ENCODE measurements at places on chromosomes 13 and 19. TPM values are rescaled to one million over a fixed set of nuclear protein-coding genes. Genes with fewer than 3 reads are reported as not detected.

PNMA8A gene
- total RNA-seq = 16.2 TPM

CDX2 gene
- not detected for total RNA-seq

C19orf67 gene
- total RNA-seq = not detected

CYP2A6 gene
- total RNA-seq = not detected

NDUFA7 gene
- 51.2 TPM for total RNA-seq

MUC16 gene
- total RNA-seq = 0.41 TPM

KCNRG gene
- 0.69 TPM for total RNA-seq

SYNGR4 gene
- total RNA-seq = not detected

METTL21C gene
- not detected for total RNA-seq

CDKN2D gene
- total RNA-seq = 8.8 TPM

PSG11 gene
- not detected for total RNA-seq

ZNF524 gene
- total RNA-seq = 22.9 TPM

BIVM gene
- 36.6 TPM for total RNA-seq

RGCC gene
- total RNA-seq = 12.9 TPM

SCEL gene
- 3.3 TPM for total RNA-seq

CACNG7 gene
- not detected for total RNA-seq

LILRB5 gene
- 5.9 TPM for total RNA-seq

- DNase-seq = no peak
Observed at GRCh38 chr13:46152627-46153328, 29.2 kb downstream of the LCP1 start.

DNA sequence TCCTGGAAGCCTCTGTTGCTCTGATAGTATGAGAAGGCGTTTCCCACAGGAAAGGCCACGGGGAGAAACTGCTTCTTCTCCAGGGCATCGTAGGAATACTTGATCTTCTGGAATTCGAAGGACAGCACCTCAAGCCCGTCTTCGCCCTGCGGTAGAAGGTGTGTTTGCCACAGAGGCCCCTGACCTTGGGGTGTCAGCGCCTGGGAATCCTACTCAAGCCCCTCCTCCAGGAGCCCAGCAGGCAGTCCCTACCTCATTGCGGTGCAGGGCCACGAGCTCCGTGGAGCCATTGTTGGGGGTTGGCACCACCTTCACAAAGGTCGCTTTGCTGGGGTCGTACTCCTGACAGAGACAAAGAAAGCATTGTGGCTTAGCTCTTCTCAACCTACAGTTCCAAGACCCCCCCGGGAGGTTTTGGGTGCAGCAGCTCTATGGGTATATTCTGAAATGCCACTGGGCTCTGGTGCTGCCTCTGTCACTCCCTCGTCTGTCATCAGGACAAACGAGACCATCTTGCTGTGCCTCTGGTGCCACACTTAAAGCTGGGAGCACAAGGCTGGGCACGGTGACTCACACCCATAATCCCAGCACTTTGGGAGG, 3.7 kb downstream of the ATP13A1 start:
- peak; percentile 31 for DNase-seq

- no peak for DNase-seq
Observed at GRCh38 chr13:43484432-43485225, 302.1 kb downstream of the ENOX1 start.

DNA sequence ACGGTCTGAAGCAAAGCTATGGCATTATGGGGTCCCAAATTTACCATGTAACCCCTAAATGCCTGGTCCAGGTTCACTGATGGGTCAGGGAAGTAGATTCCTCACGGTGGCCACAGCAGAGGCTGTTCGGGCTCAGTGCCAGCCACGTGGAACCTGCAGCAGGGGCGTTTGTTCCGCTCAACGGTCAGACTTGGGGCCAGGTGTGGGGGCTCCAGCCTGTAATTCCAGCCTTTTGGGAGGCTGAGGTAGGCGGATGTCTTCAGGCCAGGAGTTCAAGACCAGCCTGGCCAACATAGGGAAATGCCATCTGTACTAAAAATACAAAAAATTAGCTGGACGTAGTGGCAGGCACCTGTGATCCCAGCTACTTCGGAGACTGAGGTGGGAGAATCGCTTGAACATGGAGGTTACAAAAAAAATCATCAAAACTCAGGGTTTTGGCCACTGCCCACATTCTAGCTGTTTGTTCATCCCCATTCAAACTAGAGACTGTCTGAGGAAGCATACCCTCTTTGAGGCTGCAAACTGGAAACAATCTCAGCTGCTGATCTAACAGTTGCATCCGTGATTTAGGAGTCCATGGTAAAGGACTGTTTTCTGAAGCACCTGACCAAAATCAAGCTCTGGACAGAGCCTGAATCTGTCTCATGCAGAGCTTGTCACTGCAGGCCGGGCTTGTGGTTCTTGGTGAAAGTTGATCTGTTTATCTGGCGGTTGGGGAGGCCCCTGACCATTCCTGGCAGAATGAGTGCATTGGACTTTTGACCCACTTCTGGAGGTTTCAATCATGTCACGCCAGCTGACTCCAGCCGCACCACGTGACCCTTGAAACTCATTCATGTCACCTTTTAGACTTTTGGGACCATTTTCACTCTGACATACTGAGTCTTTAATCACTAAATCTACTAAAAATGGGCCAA, 30.2 kb upstream of the ZNF331 start:
- DNase-seq = peak; percentile 87

GRCh38 chr13:111904166-111904565, 162.8 kb upstream of the SOX1 start:
- no peak for DNase-seq

GRCh38 chr19:39046037-39046821, 13.9 kb upstream of the FBXO27 start:
- DNase-seq = no peak

GRCh38 chr13:110888390-110888789, 26.5 kb downstream of the ANKRD10 start:
- DNase-seq = no peak

DNA sequence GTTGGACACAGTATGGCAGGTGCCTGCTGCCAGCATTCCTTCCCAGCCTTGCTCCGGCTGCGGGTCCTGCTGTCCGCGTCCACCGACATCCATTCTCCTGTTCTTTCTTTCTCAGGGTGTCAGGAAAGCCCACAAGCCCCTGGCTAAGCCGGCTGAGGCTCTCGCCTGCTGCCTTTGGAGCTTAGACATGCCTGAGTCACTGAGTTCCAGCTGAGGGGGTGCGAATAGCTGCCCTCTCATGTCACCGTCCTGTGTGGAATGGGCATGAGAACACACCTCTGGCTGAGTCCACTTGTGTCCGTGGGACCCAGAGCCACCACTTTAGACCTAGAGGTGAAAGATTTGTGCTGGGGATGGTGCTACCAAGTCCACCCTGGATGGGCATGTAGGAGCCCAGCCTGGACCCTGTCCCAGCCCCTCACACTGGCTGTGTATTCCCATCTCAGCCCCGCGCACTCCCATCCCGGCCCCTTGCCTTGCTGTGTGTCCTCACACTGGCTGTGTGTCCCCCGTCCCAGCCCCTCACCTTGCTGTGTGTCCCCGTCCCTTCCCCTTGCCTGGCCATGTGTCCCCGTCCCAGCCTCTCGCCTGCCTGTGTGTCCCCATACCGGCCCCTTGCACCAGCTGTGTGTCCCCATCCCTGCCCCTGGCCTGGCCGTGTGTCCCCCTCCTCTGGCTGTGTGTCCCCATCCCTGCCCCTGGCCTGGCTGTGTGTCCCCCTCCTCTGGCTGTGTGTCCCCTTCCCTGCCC, 24.6 kb upstream of the IRS2 start:
- peak; percentile 78 for DNase-seq

DNA sequence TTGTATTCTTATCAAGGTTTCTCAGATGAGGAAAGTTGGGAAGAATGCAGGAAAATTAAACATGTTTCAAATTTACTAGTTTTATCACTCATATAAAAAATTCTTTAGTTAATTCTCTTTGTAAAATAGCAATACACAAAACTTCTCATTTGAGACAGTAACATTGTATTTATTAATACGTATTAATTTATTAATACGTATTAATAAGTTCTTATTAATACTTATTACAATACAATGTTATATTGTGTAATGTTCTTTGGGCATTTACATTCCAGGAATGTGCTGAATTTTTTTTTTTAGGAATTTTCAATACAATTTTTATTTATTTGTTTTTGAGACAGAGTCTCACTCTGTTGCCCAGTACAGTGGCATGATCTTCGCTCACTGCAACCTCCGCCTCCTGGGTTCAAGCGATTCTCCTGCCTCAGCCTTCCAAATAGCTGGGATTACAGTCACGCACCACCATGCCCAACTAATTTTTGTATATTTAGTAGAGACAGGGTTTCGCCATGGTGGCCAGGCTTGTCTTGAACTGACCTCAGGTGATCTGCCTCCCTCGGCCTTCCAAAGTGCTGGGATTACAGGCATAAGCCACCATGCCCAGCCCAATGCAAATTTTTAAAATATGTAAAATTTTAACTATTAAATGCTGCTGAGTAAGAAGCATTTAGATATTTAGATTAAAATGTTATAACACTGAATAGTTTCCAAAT, 31.6 kb downstream of the MBNL2 start:
- no peak for DNase-seq

DNA sequence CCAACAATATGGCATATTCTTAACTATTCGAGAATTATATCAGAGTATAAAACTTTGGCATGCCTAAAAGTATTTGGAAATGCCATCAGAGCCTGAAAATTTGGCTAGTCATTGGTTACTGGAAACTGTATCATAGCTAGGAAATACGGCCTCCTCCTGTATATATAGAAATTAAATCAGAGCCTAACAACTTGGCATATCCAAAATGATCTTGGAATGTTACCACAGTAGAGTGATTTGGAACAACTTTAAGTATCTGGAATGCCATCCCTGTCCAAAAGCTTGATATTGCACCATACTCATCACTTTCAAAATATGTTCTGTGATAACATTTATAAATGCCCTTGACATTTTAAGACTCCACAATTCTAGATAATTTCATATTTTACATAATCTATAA, 335.8 kb downstream of the SLITRK1 start:
- no peak for DNase-seq

- no peak for DNase-seq
Observed at GRCh38 chr13:22455036-22455435, 725.7 kb upstream of the SGCG start.

- no peak for DNase-seq
Observed at GRCh38 chr13:113032291-113032690, 63.3 kb downstream of the MCF2L start.

GRCh38 chr19:51803967-51804366, 9.0 kb downstream of the FPR3 start:
- peak; percentile 20 for DNase-seq

DNA sequence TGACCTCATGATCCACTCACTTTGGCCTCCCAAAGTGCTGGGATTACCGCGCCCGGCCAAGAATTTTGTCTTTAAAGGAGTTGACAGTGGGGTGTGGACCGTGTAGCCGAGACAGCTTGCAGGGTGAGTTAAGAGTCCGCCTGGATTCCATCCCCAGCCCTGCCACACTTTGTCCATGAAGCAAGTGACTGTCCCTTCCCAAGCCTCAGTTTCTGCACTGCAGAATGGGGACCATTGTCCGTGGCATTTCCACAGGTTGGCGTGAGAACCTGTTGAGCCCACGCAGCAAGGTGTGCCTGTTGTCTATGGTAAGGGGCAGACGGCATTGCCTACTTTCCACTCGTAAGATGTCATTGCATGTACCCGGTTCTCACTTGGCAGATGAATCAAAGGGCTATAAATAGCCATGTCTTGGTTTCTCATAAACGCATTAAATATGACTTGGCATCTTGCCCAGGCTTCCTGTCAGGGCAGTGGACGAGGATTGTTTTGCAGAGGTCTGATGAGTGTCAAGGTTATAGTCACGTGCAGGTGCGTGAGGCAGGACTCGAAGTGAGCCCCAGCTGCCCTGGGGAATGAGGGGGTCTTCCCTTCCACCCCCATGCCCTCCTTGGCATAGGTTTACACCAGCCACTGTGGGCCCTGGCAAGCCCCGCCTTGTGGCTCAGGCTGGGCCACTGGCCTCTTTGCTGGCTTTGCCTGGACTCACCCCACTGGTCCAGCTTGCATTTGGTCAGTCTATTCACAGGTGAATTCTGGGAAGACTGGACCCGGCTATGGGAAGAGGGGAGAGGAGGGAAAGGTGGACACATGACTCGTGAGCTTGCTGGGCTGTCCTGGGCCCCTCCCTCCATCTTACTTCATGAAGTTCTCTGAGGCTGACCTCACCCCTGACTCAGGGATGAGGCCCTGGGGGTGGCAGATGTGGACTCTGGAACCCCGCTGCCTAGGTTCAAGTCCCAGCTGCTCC, 14.6 kb downstream of the FAM187B start:
- peak; percentile 84 for DNase-seq

- DNase-seq = no peak
Observed at GRCh38 chr13:63855457-63856118, 2439.9 kb upstream of the PCDH20 start.

- no peak for DNase-seq
Observed at GRCh38 chr19:13981021-13981420, 25.1 kb downstream of the RFX1 start.

DNA sequence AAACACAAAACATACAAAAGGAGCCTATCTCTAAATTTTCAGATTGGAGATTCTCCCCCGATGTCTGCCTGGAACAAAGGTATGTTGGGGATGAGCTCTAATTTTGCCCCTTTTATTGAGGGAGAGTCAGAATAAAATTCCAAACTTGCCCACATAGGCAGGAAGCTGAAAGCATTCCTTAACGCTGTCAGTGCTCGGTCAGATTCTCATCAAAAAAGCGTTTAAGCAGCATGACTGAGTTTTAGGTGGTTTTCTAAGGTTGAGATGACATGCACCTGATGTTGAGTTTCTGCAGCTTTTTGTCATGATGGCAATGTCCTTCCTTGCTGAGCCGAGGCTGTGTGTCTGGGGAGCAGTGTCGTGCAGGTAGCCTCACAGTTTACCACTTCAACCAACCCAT, 48.4 kb upstream of the MEDAG start:
- no peak for DNase-seq

- DNase-seq = no peak
Observed at GRCh38 chr13:73167028-73167820, 108.4 kb downstream of the KLF5 start.

DNA sequence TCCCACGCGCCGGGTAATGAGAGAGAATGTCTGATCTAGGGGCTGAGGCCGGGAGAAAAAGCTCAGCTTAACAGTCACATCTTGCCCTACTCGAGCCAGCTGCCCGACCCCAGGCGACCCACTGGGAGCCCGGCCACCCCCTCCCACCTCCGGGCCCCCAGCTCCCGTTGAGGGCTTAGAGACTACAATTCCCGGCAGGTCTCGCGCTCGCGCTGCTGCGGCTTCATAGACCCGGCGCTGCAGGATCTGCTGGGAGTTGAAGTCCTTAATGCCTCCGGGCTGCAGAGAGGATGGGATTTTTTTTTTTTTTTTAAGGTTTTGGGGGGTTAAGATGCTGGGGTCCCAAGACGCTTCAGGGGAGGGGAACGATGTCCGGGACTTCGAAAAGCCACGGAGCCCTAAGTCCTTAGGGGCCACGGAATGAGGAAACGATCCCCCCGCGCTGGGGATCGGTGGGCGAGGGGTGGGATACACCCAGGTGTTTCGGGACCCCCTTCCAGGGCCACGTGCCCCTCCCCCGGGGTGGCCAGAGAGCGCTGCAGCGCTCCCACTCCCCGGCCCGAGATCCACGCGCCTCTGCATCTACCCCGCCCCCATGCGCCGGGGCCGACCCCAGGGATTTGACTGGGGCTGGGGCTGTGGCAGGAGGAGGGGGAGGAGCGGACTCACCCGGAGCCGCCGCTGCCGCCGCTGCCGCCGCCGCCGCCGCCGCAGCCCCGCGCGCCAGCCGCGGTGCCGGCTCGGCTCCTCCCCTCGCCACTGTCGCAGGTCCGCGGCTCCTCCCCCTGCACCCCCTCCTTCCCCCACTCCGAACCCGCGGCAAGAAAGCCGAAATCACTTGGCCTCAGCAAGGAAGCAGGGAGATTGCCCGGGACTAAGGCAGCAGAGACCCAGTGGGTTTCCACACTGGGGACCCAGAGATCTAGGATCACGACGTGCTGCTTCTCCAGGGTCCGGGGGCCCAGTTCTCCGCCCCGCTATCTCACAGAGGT, at the start of gene SYT3:
SYT3 (minus strand) TSS at position 761 of the 992 bp plus-strand sequence. CDS start 2,470 bp downstream, outside the sequence.
- peak; percentile 83 for DNase-seq

GRCh38 chr19:41923045-41923788, 5.0 kb downstream of the ERFL start:
- no peak for DNase-seq
